A172 (cell line): ENCODE measurements at places on chromosomes 2 and 18. TPM values are rescaled to one million over a fixed set of nuclear protein-coding genes. Genes with fewer than 3 reads are reported as not detected.
A peak's percentile ranks its signal among the peaks of the same experiment; 100 is the strongest.

LINC00305 gene
- not detected in 2 replicates for total RNA-seq

GRCh38 chr2:104766683-104767082 lies 87.2 kb upstream of the POU3F3 start:
- no peak for DNase-seq

DNA sequence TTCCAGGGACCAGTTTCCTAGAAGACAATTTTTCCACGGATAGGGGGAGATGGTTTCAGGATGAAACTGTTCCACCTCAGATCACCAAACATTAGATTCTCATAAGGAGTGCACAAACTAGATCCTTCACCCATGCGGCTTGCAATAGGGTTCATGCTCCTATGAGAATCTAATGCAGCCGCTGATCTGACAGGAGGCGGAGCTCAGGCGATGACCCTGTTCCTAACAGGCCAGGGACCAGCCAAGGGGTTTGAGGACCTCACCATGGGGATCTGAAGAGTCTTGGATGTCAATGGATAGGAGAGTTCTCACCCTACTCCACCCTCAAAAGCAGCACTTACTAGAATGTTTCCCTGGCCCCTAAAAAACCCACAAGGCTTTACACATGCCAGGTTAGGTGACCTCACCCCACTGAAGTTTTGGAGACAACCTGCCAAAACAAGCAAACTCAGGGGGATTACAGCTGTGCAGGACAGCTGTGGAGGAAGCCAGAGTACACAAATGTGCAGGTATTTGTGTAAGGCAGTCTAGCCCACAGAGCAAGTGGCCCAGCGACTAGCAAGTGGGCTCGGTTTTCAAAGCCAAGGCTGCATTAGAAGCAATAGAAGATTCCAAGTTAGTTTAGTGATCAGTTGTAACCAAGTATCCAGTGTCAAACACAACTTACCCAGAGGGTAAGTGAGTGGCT lies 3.9 kb downstream of the EVA1A start:
- no peak for DNase-seq

DNA sequence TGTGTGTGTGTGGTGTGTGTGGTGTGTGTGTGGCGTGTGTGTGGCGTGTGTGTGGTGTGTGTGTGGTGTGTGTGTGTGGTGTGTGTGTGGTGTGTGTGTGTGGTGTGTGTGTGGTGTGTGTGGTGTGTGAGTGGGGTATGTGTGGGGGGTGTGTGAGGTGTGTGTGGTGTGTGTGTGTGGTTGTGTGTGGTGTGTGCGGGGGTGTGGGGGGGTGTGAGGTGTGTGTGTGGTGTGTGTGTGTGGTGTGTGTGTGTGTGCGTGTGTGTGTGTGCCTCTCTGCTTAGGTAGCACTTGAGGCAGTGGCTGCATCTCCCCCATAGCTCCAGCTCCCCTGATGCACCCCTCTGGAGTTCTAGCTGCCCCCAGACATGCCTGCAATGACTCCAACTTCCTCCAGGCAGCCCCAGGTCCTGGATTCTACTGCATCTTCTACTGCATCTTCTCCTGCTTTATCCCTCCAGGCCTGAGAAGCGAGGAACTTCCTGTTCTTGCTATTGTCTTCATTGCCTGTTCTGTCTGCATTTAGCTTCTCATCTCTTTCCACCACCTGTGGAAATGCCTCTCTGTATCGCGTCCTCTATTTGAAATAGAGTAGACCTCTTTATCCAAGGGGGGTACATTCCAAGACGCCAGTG lies 22.2 kb upstream of the MLPH start:
- DNase-seq: peak; percentile 65

DNA sequence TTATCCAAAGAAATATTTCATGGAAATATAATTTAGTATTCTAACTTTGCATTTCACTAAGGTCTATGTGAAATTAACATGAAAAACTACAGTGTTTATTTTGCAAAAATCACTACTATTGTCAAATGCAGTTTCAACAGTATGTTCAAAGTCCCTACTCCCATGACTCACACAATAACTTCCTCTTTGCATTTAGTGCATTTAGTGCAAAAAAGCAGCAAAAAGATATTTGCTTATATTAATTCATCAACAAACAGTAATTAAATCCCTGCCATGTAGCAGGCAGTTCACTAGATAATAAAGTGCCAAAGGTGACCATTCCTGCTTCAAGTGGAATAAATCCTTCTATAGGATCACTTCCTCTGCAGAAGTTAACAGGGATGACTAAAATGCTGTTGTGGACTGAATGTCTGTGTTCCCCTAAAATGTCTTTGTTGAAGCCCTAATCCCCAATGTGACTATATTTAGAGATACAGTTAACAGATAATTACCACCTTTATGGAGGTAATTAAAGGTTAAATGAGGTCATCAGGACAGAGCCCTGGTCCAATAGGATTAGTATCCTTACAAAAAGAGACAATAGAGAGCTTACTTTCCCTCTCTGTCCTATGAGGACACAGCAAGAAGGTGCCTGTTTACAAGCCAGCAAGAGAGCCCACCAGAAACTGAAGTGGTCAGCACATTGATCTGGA lies 61.7 kb downstream of the STK39 start:
- DNase-seq: no peak

EFR3B gene
- total RNA-seq: 2.2 TPM in 2 replicates

- DNase-seq: no peak
Measured at GRCh38 chr18:5630057-5630899, 86.5 kb upstream of the EPB41L3 start.

HOXD9 gene
- 2.8 and 3.6 TPM in 2 replicates for total RNA-seq

DNA sequence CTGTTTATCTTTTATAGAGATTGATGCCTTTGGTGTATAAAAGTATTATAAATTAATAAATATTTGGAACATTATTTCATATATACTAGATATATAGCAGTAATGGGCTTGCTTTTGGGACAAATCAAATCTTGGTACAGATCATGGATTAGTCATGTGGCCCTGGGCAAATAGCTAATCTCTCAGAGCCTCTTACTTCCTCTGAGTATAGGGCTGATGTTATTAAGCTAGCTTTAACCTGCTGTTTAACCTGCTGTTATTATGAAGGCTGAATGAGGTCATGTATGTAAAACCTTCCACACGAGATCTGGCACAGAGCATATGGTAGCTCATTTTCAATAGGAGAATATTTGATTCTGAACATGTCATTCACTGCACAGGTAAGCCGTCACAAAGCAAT lies 5.7 kb downstream of the ITGB6 start:
- no peak for DNase-seq
